ENCODE measurements at places on chromosomes 16 and 17. TPM values are rescaled to one million over a fixed set of nuclear protein-coding genes. Genes with fewer than 3 reads are reported as not detected.

GRCh38 chr17:9224485-9224884 lies 203.2 kb downstream of the NTN1 start:
- H3K36me3 ChIP-seq, result no peaks in the 10 kb centered on the region
- no peaks in the 10 kb centered on the region for H3K4me1 ChIP-seq
- no peak overlapping the region for H3K27ac ChIP-seq
- H3K4me3 ChIP-seq, result no peak overlapping the region

The CDR2L gene
- total RNA-seq, result 12.6 TPM

GRCh38 chr16:27636453-27637240 lies 86.7 kb downstream of the KATNIP start:
- no peaks in the 10 kb centered on the region for H3K27me3 ChIP-seq
- H3K4me3 ChIP-seq, result no peak overlapping the region
- no peak for DNase-seq

GRCh38 chr17:71109697-71110096 lies 940.4 kb downstream of the KCNJ2 start:
- H3K4me1 ChIP-seq, result no peaks in the 10 kb centered on the region
- no peak for DNase-seq
- no peaks in the 10 kb centered on the region for H3K27me3 ChIP-seq
- H3K4me3 ChIP-seq, result no peak overlapping the region

GRCh38 chr17:4903051-4903818 lies at the start of gene CHRNE:
Gene CHRNE (minus strand): TSS chr17:4903098. CDS start chr17:4903063, 35 bp downstream.
- H3K27me3 ChIP-seq, result peaks cover 10% of the 10 kb centered on the region
- peaks cover 44% of the 10 kb centered on the region for H3K4me1 ChIP-seq
- peak within 1 kb of the TSS; percentile 30 for H3K4me3 ChIP-seq
- no peaks in the 10 kb centered on the region for H3K36me3 ChIP-seq

DNA sequence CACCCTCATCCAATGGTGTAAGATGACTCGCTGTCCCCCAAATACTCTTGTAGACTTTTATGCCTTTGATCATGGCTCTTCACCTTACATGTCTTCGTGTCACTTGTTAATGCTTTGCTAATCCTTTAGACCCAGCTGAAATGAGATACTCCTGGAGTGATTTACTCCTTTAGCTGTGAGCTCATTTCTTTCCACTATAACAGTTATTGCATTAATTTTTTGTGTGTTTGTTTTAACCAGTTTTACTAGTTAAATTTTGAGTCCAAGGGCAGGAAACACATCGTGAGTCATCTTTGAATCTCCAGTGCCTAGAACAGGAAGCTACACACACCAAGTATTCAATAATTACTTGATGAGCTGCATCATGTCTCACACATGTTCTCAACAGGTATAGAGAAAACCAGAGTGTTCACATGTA lies 6.5 kb upstream of the CTCF start:
- H3K27ac ChIP-seq, result peak overlapping the region; percentile 29
- no peak overlapping the region for H3K4me3 ChIP-seq
- no peak for DNase-seq
- H3K4me1 ChIP-seq, result peaks cover 37% of the 10 kb centered on the region
- H3K27me3 ChIP-seq, result no peaks in the 10 kb centered on the region

GRCh38 chr16:12235110-12235509 lies 258.6 kb downstream of the SNX29 start:
- no peaks in the 10 kb centered on the region for H3K36me3 ChIP-seq
- H3K27me3 ChIP-seq, result no peaks in the 10 kb centered on the region
- no peak for DNase-seq
- no peak overlapping the region for H3K4me3 ChIP-seq
- H3K4me1 ChIP-seq, result peaks cover 11% of the 10 kb centered on the region

Measured in lower lobe of right lung (tissue), 2 donors.